Hepatocyte (in vitro differentiated cells): ENCODE measurements at places on chromosomes 2 and 18.

- DNase-seq, result peak; percentile 84
- H3K36me3 ChIP-seq, result no peaks in the 10 kb centered on the region
- H3K27me3 ChIP-seq, result no peaks in the 10 kb centered on the region
- peaks cover 6% of the 10 kb centered on the region for H3K4me1 ChIP-seq
Observed at GRCh38 chr18:76496194-76496890, 1.3 kb upstream of the ZNF516 start.

DNA sequence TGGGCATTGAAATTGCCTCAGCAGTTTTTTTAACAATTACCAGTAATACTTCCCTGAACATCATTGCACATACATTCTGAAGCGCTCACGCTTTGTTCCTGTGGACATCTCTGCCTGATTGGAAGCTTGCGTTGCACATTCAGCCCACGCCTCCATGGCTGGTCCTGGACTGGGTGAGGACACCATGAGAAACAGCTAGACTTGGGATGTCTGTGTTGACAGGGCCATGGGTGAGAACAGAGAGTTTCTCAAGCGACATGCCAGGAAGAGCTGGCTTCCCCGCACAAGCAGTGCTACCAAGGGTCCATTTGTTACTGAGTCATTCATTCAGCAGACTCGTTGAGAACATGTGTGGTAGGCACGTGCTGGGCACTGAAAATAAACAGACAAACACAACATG lies 166.3 kb downstream of the GBX2 start:
- H3K4me3 ChIP-seq, result no peak overlapping the region
- H3K4me1 ChIP-seq, result no peaks in the 10 kb centered on the region
- no peaks in the 10 kb centered on the region for H3K27me3 ChIP-seq
- no peak overlapping the region for H3K27ac ChIP-seq
- H3K36me3 ChIP-seq, result no peaks in the 10 kb centered on the region

GRCh38 chr18:55248495-55248894 lies 289.2 kb upstream of the CCDC68 start:
- H3K36me3 ChIP-seq, result no peaks in the 10 kb centered on the region
- no peaks in the 10 kb centered on the region for H3K27me3 ChIP-seq
- H3K27ac ChIP-seq, result no peak overlapping the region
- peaks cover 30% of the 10 kb centered on the region for H3K4me1 ChIP-seq

DNA sequence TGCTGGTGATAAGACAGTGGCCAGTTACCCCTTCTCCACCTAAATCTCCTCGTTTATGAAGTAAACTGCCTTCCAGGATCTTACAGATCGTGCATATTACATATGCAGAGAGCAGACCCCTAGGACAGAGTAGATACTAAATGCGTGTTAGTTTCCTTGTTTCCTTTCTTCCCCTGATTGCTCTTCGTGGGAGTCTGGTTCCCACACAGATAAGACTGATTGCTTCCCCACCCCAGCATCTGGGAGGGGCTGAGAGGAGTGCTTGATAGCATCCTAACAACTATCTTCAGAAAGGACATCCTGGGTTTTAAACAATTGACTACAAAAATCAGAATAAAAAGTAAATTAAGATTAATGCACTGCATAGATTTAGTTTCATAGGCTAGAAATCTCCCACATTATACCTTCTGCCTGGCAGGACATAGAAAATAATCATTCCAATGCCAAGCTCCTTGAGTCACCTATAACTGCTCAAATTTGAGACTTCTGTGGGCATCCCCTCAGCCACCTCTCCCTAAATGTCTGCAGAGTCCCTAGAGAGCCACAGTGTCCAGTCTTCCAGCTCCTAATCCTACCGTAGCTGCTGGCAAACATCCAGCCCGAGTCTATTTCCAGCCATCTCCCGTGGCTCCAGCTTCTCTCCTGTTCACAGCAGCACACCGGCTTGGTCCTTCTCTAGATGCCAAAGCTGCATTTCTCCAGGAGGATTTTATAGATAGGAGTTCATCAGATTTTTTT lies 128.3 kb downstream of the LRRC30 start:
- DNase-seq, result no peak
- no peaks in the 10 kb centered on the region for H3K4me1 ChIP-seq
- no peaks in the 10 kb centered on the region for H3K27me3 ChIP-seq

- H3K27ac ChIP-seq, result no peak overlapping the region
- no peaks in the 10 kb centered on the region for H3K4me1 ChIP-seq
- H3K4me3 ChIP-seq, result no peak overlapping the region
- H3K36me3 ChIP-seq, result no peaks in the 10 kb centered on the region
- H3K27me3 ChIP-seq, result no peaks in the 10 kb centered on the region
- DNase-seq, result no peak
Observed at GRCh38 chr2:113174376-113174750, 592 bp downstream of the PSD4 start.

DNA sequence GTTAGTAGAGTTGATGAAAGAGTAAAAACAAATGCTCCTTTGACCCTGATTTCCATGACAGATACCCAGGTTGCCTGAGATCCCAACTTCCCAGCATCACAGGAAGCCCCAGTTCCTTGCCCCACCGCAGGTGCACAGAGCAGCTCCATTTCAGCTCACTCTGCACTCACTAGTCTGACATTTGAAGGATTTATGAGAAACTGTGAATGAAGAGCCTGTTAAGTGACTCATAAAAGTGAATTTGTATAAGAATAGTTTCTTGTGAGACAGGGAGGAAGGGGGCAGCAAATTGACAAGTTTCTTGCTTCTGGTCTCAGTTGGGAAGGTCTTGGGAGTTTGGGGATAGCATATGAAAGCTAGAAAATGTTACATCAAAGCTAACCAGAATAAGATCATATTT lies 248.7 kb upstream of the ATP5MC3 start:
- no peaks in the 10 kb centered on the region for H3K36me3 ChIP-seq
- no peak overlapping the region for H3K4me3 ChIP-seq
- no peaks in the 10 kb centered on the region for H3K4me1 ChIP-seq
- no peaks in the 10 kb centered on the region for H3K27me3 ChIP-seq
- H3K27ac ChIP-seq, result no peak overlapping the region
- DNase-seq, result no peak
